Fibroblast of upper back skin (primary cell): ENCODE measurements at places on chromosomes 11 and 22.

DNA sequence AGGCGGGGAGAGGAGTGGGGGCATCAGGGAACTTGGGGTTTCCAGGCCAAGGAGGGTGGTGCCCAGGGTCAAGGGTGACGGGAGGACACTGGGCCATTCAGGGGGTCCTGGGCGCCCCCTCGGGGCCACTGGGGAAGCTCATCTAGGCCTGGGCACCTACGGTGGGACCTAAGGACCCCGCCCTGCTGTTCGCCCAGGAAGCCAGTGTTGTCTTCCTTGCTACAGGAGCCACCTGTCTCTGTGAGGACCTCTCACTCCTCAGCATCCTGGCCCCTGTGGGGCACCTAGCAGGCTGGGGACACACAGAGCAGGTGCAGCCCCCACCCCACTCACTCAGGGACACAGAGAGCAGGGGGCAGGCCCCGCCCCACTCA lies 191.6 kb downstream of the IGLL1 start:
- no peak for DNase-seq

GRCh38 chr11:64631675-64632074 lies 40.7 kb downstream of the SLC22A12 start:
- no peak for DNase-seq

DNA sequence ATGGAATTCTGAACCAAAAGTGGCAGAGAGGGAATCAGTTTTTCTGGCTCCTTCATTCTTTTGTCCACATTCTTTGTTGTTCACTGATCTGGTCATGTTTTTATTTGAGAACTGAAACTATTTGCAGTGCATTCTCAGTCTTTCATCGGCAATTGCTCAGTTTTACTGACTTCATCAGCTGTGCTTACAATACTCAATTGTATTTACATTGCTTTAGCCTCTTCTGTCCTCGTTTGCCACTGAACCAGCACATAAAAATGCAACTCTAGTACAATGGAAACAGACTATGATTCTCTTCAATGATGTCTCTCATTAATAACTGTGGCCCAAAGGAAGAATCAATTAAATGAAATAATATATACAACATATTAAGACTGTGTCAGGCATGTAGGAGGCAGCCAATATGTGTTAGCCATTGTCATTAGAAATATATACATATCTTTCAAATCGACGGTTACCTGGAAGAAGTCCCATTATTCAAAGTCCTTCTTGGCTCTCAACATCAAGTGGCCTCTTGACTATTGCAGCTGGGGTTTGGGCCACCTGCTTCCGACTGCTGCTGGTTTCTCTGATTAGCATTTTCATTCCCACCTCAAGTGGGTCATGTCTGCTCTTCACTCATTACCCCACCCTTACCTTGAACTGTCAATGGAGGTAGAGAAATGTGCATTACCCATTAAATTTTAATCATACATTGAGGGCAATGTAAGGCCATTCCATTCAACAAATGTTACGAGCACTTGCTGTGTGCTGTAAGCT lies 600.1 kb downstream of the INSC start:
- DNase-seq = no peak

GRCh38 chr22:47572443-47572842 lies 810.0 kb downstream of the TBC1D22A start:
- no peak for DNase-seq

DNA sequence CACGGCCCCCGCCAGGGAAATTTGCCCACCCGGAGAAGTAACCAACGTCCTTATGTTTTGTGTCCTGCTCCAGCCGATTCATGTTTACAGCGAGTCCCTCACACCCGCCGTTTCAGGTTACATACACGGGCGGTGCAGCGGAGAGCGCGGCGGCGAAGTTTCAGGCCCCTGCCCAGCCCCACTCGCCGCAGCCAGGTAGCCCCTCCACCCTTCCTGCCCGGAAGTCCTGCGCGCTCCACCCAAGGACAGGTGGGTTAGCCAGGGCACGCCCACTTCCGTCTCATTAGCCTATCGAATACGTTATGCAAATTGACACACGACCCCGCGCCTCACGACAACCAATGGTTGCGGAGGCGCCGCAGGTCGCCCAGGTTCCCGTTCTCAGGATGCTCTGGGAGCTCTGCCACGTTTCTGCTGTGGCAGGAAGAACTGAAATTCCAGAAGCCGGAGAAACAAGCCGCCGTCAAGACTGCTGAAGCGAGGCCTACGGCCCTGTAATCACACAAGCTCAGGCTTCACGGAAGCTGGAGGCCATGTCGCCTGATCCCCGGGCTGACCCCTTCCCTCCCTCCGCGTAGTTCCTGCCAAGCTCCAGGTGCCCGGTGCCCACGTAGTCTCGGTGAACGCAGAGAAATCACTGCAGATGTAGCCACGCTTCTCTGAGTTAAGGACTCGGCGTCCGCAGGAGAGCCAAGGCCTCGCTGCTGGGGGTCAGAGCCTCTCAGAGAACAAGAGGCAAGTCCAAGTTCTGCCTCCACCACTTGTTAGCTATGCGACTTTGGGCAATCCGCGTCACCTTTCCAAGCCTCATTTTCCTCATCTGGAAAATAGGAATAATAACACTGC lies 22.4 kb upstream of the MYH9 start:
- peak; percentile 53 for DNase-seq

DNA sequence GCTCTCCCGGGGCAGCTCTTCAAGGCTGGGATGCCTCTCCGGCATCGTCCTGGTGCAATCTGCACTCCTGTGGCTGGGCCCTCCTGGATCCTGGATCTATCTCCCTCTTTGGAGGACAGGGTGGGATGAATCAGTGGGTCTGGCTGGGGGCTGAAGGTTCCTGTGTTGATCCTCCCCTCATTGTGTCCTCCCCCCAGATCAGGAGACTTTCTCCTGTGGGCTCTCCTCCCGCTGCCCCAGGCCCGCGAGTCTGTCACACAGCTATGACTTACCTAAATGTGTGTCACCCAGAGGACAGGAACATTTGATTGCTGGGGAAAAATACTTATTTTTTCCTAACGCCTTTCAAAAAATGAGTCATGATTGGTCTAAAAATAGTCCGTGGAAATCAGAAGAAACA lies 106.8 kb upstream of the NECTIN1 start:
- DNase-seq = no peak

DNA sequence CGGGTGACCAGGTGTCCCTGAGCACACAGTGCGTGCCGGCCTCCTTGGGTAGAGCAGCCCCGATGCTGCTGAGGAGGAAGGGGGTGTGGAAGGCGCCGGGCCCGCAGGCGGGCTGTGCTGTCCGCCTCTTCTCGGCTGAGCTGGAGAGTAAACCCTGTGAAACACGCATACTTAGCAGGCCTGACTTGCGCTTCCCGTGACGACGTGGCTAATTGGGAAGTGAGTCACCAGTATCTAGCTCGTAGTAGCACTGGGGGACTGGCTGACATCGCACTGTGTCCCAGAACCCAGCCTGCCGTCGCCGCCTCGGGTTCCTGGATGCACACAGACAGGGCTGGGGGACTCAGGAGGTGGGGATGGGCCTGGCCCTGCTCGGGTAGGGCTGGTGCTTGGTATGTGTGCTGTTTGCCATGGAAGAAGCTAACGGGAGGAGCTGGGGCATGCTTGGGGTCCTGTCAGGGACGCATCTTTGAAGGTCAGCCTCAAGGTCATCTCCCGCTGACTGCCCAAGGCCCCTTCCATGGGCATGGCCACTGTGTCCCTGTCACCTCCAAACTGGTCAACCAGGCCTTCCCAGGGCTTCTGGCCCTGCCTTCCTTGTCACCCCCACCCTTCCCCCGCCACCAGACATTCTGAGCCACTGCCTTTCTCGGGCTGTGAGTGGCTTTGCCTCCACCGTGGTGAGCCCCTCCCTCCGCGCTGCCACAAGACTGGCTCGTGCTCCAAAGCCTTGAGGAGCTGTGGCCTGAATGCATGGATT lies 1327.0 kb downstream of the BRD1 start:
- peak; percentile 63 for DNase-seq

GRCh38 chr22:39028281-39028680 lies 7.4 kb downstream of the APOBEC3D start:
- DNase-seq = no peak

DNA sequence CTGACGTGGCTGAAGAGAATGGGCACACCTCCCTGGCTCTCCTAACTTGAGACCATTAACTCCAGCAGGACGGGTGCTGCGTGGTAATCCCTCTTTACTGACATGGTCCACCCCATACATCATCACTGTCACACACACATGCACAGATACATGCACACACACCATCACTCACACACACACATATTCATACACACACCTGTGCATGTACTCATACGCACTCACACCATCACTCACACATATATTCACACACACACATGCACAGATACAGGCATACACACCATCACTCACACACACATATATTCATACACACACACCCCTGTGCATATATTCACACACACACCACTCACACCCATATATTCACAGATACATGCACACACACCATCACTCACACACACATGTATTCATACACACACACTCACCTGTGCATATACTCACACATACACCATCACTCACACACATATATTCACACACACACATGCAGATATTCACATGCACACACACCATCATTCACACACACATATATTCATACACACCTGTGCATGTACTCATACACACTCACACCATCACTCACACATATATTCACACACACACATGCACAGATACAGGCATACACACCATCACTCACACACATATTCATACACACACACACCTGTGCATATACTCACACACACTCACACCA lies 74.8 kb downstream of the EFCAB6 start:
- no peak for DNase-seq

DNA sequence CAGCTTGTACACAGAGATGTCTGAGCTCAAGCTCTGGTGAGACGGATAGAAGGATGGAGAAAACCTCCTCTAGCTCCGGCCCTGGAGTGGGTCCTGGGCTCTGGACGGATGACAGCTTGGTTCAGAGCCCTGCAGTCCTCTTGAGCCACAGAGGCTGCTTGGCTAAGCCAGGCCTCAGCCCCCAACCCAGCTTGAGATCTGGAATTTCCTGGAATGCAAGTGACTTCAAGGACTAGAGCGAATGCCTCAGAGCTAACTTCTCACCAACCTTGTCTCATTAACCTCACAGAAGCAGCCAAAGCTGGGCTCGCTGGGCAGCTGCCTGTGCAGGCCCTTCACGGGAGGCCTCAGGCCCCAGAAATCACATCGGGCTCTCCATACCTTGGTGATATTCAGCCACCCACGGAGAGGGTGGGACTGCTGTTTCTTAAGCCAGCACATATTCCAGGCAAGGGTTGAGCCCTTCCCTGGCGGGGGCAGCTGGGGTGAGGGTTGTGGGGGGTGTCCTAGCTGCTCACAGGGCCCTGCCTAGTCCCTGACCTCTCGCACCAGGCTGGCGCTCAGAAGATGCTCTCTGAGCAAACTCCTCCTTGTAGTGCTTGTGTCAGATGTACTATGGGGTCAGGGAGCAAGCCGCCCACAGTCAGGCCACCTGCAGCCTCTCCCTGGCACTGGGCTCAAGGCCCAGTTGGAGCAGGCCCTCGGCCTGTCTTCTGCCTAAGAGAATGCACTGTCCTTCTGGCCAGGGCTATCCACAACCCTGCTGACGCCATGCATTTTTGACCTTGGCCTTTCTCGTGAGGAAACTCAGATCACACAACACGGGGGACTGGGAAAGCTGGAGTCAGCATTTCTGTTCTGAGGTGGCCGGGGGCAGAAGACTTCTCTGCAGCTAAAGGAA lies 73.6 kb upstream of the TTLL12 start:
- DNase-seq = no peak

GRCh38 chr22:19981961-19982920 lies 34.4 kb downstream of the ARVCF start:
- no peak for DNase-seq

DNA sequence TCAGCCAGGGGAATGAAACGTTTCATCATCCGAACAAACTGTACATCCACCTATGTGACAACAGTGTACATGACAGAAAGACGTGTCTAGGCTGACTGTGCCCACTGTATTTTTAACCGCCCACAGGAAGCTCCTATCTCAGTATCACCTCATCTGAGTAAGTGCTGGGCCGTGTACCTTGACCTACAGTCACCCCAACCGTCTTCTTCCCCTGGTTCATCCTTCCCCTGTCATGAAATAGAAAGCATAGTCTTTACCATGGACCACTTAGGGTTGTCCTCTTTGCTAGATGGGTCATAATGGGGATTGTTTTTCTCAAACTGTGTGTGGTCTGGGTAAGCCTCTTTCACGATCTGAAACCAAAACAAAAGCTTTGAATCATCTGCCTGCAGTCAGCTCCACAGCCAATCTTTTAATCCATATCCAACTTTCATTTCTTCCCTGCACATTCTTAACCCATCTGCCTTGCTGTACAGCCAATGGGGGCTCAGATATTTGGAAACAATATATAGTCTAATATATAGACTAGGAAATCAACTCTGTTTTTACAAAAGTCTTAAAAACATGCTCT lies 4.2 kb downstream of the THYN1 start:
- no peak for DNase-seq

GRCh38 chr11:49208006-49208721 lies at the start of gene FOLH1:
FOLH1 (minus strand) TSS chr11:49208602; CDS start chr11:49208409, 193 bp downstream.
- DNase-seq = peak; percentile 11

GRCh38 chr11:46348566-46349401 lies 1.5 kb downstream of the DGKZ start:
- no peak for DNase-seq

- DNase-seq = no peak
Measured at GRCh38 chr11:45653277-45653676, 12.1 kb downstream of the CHST1 start.
